NCI-H2171 treated with DMSO at 0.1 percent for 48 hours (cell line): ENCODE measurements at places on chromosomes 2 and 18.

GRCh38 chr2:129129087-129129486 lies 810.4 kb upstream of the HS6ST1 start:
- DNase-seq: no peak

DNA sequence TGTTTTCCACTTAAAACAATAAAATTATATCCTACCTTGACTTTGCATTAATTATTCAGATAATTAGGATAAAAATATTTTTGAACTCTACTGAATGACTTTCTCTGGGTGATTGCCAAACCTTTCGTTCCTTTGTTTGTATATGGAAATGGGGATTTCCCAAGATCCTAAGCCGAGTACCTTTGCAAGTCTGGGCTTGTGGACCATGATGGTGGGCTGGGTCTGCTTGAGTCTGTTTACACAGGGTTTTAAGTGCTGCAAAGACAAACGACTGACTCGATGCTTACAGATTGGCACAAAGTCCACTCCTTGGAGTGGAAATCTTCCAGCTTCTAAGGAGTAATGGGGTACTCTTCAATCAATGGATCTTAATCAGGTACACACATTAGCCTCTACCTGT lies 659.5 kb downstream of the TSN start:
- DNase-seq: no peak

DNA sequence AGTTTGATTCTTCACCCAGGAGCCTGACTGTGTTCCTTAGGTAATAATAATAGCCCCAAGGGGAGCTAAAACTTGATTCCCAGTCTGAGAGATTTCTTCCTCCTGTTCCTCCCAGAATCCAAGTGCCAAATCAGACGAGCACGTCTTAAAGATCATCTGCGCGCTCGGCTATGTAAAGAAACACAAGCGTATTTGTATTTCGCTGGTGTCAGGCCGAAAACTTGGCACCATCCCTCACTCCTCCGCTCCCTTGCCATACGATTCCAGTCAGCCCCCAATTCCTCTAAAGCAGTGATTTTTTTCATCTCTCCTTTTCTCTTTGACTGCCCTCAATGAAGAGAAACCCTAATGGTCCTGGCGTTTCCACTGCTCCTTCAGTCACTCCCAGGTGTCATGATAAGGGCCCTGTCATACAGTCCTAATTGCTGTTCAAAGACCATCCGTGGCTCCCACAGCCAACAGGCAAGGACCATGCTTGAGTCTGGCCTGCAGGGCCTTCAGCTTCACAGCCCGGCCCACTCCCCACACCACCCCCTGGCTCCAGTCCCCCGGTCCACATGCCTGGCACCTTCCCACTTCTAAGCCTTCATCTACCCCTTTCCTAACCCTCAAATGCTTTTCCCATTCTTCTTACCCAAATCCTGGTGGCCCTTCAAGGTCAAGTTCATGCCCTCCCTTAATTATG lies 130.8 kb upstream of the ID2 start:
- DNase-seq: no peak

DNA sequence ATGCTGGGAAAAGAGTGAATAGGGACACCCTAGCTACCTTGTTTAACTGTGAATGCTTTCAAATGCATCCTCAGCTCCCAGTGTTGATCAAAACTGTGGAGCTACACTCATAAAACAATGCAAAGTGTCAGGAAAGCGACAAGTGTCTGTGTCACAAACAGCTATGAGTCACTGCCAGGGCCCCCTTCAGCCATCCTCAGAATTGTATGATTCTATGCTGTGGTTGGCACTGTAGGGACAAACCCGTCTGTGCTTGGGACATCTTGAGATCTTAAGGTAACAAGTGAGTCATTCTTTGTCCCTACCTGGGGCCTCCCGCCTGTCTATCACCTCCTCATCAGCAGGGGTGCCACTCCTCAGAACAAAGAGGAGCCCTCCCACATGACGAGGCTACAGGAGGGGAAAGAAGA lies 42.4 kb downstream of the KLF7 start:
- DNase-seq: no peak

- no peak for DNase-seq
These were observed 101.0 kb upstream of the NT5C1B start for GRCh38 chr2:18690342-18690741.

GRCh38 chr2:82412021-82412420 lies 2047.1 kb downstream of the SUCLG1 start:
- DNase-seq: no peak

DNA sequence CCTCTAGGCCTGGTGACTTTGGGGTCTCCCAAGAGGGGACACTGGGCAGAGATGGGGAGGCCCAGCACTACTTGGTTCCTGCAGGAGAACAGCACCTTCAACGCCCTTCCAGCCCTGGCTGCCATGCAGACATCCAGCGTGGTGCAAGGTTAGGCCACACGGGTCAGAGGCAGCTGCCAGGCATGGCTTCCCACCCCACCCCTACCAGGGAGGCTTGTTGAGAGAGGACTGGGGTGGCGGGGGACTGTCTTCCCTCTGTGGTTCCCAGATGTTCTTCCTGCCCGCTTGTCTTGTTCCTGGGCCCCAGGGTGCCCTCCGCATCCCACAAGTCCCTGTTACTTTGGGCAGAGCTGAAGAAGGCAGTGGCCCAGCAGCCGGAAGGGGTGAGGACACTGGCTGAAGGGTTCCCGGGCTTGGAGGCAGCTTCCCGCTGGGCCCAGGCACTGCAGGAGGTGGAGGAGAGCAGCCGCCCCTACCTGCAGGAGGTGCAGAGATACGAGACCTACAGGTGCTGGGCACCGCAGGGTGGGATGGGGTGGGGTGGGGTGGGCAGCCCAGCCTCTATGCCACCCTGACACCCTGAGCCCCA lies 4.5 kb downstream of the PROM2 start:
- DNase-seq: no peak

DNA sequence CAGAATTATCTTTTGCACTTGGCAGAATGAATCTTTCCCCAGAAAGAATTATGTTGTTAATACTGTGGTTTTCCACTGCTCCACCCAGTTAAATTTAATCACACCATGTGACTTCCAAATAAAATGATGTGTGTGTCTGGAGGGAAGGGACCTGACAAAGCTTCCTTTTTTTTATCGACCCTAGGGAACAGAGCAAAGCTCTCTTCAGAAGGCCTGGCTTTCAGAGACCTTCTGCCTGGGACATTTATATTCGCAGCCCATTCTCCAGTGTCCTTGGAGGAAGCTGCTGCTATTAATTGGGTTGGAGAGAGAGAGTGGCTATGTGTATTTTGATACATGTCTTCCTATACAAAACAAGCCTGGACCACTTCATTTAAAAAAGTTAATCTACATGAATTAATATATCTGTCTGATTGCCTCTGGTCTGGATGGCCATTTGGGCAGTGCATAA lies 233.7 kb downstream of the PRKCE start:
- DNase-seq: peak; percentile 71

DNA sequence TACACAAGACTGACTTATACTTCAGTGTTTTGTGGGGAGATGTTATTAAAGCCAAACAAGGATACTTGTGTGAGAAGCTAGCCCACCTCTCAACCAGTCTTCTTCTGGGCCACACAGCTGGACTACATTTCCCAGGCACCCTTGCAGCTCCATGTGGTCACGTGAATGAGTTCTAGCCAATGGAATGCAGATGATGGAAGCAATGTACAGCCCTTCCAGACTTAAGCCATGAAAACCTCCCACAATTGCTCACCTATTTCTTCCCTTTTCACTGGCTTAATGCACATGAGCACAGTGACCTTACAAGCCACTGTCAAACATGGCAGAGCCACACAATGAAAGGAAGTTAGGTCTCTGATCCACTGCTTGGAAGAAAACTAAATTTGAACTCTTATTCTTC lies 20.4 kb upstream of the FEZ2 start:
- peak; percentile 75 for DNase-seq

- DNase-seq: no peak
These were observed 14.3 kb downstream of the COPS7B start for GRCh38 chr2:231800493-231801091.

DNA sequence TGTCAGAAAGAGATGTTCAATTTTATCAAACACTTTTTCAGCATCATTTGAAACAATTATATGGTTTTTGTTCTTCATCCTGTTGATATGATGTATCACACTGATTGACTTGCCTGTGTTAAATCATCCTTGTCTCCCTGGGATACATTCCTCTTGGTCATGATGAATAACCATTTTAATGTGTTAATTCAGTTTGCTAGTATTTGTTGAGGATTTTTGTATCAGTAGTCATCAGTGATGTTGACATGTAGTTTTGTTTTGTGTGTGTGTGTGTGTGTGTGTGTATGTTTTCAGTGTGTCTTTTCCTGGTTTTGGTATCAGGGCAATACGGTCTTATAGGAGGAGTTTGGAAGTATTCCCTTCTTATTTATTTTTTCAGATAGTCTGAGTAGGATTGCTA lies 325.4 kb downstream of the ZNF804A start:
- DNase-seq: no peak

DNA sequence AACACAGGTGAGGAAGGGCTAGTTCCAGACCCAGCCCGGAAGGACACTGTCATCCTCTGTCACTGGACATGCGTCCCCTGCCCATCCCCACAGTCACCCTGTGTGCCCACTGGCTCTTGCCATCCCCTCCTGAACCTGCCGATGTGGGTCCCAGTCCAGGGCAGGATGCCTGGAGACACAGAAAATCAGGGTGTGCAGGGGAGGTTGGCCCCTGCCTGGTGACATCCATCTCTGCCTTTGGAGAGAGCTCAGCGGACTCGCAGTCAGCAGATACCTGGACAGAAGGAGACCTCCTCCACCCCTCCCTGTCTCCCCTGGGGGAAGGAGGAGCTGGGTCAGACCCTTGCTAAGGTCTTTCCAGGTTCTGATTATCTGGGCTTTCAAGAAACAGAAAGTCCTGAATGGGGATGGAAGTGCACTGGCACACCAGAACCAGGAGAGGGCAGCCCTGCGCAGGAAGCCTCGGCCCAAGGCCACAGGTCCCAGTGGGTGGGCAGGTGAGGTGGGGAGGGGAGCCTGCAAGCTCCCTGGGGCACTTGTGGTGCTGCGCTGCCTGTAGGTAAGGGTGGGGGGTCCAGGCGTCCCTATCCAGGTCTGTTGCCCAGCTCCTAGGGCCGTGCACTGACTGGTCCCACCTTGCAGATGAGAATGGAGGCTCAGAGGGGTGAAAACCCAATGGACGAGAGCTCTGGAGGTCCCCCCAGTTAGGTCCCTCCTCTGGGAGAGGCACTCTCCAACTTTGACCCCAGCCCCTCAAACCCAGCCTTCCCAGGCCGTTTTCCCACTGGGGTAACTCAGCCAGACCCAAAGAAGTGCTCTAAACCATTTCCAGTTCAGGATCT lies 9.7 kb upstream of the OTOS start:
- DNase-seq: peak; percentile 19

- no peak for DNase-seq
These were observed 96.4 kb downstream of the DHRS9 start for GRCh38 chr2:169165791-169166190.

GRCh38 chr2:121094845-121095244 lies 190.2 kb downstream of the TFCP2L1 start:
- no peak for DNase-seq

GRCh38 chr2:211454679-211455078 lies 898.3 kb downstream of the CPS1 start:
- DNase-seq: no peak

DNA sequence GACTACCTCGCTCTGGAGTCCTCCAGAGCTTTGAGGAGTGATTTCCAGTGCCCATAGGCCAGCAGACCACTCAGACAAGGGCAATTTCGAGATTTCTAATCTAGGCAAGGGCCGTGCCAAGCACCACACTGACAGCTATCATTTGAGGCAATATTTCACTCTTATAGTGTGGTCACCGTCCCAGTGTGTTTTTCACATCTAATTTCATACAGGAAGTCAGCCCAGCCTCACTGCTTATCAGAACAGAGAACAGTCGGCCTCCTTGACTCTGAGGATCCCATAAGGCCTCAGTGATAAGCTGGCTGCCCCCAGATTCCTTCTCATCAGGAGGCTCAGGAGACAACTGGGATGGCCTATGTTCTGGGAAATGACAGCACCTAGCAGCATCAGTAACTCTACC lies 581 bp downstream of the CAPN14 start:
- DNase-seq: no peak

- DNase-seq: no peak
These were observed 23.8 kb upstream of the SERTAD2 start for GRCh38 chr2:64677530-64677929.

- no peak for DNase-seq
These were observed 173.2 kb upstream of the ARL4C start for GRCh38 chr2:234670052-234670451.

GRCh38 chr2:209577376-209578357 lies 153.8 kb downstream of the MAP2 start:
- peak; percentile 62 for DNase-seq

DNA sequence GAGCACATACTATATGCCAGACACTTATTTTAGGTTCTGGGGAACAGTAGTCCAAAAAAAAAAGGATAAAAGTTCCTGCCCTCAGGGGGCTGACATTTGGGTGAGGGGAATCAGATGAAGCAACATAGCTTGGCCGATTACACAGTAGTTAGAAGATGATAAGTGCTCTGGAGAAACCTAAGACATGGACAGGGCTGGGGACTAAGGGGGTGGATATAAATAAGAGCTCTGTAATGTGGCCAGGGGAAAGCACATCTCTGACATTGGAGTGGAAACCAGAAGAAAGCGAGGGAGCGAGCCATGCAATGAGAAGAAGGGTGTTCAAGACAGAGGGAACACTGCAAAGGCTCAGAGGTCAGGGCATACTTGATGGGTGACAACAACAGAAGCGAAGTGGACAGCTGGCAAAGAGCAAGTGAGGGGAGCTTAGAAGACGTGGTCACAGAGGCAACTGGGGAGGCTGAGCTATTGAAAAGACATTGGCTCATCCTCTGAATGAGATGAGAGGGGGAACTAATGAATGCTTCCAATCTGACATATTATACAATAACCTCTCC lies 11.4 kb downstream of the TMEM182 start:
- DNase-seq: no peak

DNA sequence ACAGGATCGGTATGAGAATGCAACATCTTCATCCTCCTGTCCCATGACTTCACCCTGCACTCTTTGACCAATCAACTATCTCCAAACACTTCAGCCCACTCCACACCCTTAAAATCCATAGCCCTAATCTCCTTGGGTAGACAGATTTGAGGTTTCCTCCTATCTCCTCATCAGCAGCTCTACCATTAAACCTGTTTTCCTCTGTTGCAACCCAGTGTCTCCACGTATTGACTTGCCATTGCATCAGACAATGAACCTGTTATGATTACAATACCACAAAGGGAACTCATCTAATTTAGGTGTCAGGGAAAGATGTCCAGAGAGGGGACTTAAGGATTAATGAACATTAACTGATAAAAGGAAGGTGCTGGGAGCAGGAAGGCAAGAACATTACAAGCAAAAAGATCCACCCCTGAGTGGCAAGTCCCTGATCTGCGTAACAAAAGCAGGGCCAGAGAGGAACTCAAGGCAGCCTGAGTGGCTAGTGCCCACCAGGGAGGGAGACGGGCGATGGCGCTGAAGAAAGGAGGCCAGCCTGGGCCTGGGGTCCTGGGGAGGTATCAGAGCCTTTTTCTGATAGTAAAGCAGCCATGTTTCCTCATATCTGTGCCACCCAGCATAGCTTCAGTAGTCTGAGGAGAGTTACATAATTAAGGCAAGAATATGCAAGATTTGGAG lies 44.6 kb downstream of the AKAIN1 start:
- no peak for DNase-seq

- DNase-seq: no peak
These were observed 147.0 kb downstream of the PPP1R1C start for GRCh38 chr2:182132605-182133004.
